Endodermal cell (in vitro differentiated cells): ENCODE measurements at places on chromosomes 12 and 14.

DNA sequence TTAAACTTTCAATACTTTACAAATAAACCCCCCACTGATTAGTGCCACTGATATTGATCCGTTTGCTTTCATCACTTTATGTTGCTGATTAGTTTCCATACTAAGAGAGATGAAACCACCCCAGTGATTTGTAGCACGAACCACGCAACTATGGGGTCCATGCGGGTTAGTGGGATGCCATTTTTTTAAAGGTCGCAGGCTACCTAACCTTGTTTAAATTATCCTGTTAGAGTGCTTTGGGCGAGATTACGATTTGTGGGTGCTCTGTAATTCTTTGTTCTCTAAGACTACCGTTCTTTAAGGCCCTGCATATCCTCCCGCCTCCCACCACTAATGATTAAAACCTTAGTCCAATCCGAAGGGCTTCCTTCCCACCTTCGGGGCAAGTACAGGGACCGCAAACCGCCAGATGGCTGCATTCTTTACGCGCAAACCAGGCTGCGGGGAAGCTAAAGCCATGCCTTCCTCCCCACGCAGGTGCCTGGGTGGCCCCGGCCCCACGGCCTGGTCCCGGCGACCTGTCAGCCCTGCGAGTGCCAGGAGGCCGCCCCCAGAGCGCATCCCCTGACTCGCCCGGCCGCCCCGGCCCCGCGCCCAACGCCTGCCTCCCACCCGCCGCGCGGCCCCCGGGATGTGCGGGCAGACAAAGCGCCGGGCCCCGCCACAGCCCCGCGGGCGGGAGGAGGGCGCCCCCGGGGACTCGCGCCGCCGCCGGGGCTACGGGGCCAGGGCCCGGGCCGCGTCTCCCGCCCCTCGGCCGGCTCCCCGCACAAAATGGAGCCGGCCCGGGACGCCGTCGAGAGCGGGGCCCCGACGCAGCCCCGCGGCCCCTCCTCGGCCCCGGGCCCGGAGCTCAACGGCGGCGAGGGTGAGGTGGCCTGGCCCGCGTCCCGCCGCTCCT, 759 bp downstream of the NFYB start:
- peak; percentile 78 for DNase-seq

GRCh38 chr12:82383930-82384552, 25.7 kb downstream of the METTL25 start:
- no peak for DNase-seq

DNA sequence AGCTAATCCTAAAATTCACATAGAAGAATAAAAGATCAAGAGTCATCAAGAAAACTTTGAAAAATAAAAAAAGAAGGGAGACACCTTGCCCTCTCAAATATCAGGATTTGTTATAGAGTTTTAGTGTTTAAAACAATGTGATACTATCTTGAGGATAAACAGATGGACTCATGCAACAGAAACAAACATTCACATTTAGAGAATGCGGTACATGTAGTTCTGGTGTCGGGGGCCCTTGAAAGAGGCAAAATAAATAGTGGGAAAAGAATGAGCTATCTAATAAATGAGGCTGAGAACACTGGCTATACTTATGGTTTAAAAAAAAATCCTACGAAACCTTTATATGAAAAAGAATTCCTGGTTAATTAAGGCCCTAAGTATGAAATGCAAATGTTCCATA, 127.7 kb downstream of the LLPH start:
- DNase-seq, result no peak

DNA sequence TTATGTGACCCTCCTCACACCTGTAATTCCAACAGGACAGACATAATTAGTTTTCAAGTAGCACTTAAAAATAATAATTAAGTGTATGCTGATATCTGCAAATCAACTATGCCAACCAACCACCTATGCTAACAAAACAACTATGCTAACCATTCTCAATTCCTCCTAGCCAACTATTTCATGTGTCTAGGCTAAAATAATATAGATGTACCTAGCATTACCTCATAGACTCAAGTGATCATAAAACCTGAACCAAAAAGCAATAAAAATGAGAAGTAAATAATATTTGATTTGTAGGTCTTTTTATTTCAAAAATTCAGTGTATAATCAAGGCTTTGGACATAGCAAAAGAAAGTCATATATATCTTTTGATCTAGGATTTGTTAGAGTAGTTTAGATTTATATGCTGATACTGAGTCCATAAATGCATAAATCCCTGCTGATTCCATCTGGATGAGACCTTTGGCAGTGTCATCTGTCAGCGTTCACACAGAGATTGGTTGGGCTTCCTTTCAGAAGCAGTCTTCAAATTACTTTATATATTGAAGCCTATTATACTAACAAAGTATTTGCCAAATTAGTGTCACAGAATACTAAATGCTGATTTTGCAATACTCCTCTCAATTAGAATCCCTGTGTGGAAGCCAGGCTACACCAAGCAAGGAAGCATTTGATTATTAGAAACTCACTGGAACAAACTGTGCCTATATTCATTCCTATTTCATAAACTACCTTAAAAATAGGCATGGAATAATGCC, 101.4 kb upstream of the PPM1H start:
- no peak for DNase-seq

DNA sequence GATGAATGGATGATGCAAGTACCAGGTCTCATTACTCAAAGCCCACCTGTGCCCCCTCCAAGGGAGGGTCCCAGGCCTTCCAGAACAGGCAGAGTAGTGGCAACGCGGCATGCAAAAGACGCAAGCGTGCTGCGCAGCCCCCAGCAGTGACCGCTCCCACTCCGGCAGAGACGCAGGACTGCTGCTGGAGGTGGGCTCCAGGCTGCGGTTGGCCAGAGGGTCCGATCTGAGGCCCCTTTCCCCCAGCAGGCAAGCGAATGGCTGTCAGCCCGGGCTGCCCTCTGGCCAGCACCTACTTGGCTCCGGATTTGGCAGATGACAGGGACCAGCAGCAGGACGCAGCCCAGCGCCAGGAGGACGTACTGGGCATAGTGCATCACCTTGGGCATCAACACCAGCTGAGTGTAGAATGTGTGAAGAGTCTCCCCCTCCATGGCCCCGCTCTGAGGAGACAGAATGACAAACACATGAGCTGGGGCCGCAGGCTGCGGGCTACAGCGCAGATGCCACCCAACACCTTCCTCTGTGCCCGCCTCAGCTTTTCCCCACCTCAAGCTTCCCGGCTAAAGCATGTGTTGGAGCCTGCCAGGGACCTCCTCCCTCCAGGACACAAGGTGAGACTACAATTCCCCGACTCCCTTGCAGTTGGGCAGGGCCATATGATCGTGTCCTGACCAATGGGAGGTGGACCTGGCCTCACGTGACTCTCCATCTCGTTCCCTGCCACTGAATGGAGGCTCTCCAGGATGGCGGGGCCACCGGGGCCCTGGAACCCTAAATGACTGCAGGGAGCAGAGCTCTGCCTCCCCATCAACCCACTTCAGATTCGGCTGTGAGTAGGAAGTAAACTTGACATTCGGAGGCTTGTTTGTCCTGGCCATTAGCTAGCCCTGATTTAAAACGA, 77.4 kb downstream of the SCARB1 start:
- peak; percentile 94 for DNase-seq

DNA sequence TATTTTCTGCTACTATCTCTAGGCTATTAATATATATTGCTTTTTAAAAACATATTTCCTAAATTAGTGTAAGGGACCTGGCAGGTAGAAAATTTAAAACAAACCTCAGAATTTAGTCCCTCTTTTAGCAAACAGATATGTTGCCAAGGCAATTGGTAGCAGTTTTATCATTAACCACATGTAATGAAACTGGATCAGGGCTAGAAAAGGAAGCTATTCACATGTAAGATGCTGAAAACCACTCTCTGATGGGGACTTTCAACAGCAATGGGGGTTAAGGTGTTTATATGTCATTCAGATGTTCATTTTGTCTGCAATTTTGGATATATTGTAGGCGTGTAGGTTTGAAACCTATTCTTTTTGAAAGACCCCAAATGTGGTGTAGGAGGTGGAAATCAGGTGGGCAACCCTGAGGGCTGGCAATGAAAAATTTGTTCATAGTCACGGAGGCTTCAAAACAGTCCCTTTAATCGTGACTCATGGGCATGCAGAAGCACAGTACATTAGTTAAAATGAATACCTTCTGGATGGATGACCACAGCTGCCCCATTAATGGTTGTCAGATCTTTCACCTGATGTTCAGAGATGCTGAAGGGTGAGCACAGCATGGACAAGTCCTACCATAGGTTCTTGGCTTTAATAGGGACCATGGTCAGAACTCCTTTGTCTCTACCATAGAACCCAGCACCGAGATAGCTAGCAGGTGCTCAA, 5.9 kb upstream of the PKP2 start:
- DNase-seq, result no peak

DNA sequence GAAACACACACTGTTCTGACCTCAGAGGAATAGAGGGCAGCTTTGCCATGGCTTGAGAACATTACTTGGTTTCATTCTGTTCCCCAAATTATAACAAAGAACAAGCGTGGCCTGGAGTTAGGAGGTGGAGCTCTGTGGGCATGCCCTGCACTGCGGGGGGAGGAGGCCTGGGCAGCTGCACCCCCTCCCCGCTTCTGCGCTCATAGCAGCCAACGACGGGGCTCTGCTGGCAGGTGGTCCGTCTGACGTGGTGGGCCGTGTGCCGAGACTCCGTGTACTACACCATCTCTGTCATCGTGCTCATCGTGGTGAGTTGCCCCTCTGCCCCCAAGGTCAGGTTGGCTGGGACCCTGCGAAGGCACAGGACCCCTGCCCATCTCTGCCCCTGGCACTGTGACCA, 70.4 kb upstream of the RIN3 start:
- DNase-seq, result no peak

DNA sequence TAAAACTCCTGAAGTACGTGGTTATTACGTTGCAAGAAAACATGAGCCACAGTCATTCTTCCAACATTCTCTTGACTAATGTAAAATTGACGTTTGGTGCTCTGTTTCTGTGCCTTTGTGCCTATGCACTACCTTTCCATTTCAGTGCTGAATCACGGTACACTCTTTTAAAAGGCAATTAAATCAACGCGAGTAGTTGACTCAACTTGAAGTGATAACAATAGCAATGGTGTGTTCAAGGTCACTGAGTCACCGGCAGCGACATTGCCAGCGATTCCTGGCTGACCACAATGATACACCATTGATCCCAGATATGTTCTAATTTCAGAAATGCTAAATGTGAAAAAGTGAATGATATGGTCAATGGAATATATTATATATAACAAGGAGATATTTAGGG, 17.8 kb downstream of the AK7 start:
- no peak for DNase-seq

- no peak for DNase-seq
Measured at GRCh38 chr14:36226164-36226563, 49.6 kb upstream of the PTCSC3 start.

- DNase-seq, result no peak
Measured at GRCh38 chr14:95102680-95103044, 54.7 kb downstream of the DICER1 start.

DNA sequence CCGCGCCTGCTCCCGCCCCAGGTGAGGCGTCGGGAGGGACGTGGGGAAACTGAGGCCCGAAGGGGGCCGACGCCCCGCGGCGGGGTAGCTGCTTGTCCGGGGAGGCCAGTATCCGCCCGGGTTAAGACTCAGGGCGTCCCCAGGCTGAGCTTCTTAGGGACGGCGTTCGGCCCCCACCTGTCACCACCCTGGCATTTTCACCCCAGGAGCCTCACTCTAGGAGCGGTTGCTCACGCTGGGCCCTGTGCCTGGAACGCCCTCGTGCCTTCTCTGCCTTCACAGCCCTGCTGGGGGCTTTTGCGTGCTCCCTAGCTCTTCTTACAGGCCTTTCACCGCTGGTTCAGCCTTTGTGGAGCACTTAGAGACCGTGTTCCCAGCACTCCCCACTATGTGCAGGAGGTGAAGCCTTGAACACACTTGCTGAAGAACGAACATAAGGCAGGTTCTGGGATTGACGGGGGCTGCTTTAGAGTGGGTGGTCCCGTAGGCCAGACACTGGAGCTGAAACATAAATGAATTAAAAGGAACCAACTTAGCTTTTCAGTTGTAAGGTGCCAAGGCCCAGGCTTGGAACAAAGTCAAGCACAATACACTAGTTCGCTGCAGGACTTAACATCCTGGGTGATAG, 601 bp downstream of the ZNF839 start:
- DNase-seq, result peak; percentile 72

- no peak for DNase-seq
Measured at GRCh38 chr12:21528953-21529352, 2.9 kb downstream of the SPX start.

DNA sequence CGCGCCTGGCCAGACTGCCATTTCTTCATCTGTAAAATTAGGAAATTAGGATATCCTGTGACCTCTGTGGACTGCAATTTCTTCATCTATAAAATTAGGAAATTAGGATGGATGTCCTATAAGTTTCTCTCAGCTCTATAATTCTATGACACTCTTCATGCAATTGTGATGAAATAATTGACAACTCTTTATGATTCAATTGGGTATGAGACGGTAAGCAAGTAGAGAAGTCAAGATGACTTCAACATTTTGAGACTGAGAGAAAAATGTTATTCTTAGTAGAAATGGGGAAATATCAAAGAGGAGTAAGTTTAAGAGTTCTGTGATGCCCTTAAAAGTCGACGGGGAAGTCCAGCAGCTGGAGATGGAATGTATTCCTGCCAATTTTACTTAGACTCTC, 12.0 kb downstream of the KIAA0586 start:
- no peak for DNase-seq

DNA sequence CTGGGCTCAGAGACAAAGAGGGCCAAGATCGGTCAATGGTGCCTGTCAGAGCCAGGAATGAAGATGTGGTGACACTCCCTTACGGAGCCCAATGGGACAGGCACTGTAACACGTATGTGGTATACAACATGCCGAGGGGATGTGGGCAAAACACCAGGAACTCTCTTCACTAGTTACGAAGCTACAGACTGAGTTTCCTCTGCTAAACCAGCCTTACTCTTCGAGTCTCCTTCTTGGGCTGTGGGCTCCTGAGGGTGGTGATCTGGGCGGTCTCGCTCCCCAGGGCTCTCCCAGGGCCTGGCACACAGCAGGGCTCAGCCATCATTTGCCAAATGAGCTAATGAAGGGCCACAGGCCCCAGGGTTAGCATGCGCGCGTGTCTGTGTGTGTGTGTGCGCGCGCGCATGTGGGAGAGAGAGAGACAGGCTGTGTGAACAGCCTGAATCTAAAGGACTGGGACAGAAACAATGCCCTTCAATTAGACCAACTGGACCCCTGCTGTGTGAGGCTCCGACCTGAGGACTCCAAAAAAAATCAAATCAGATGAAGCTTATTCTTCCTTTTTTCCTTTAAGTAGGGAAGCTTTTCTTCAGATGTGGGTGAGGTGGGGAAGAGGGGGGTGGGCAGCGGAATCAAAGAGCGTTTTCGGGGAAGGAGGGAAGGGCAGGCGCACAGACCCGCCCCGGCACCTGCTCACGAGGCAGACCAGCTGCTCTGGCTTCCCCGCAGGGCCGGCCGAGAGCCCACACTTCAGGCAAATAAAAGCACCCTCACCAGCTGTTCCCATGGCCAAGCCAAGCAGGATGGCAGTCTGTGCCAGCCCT, 42.5 kb downstream of the CCDC88C start:
- DNase-seq, result peak; percentile 73

DNA sequence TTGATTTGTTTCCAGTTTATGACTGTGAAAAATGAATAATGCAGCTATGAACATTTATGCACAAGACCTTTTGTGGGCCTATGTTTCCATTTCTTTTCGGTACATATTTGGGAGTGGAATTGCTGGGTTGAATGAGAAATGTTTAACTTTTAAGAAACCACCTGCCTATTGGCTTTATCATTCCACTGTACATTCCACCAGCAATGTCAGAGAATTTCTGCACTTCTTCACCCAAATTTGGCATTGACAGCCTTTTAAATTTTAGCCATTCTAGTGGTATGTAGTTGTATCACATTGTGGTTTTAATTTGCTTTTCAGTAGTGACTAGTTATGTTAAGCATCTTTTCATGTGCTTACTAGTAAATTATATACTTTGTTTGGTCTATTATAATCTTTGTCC, 317.0 kb upstream of the TMTC1 start:
- DNase-seq, result no peak

- peak; percentile 13 for DNase-seq
Measured at GRCh38 chr14:104362761-104363605, 216.6 kb upstream of the C14orf180 start.
